ENCODE measurements at places on chromosomes 4 and X. TPM values are rescaled to one million over a fixed set of nuclear protein-coding genes. Genes with fewer than 3 reads are reported as not detected.

OCIAD2 gene
- 137 TPM for total RNA-seq

FHDC1 gene
- total RNA-seq, result 0.10 TPM

PASD1 gene
- not detected for total RNA-seq

DACH2 gene
- not detected for total RNA-seq

UGT2B17 gene
- total RNA-seq, result not detected

Measured in activated CD4-positive, alpha-beta T cell treated with anti-CD3 and anti-CD28 coated beads, Interleukin-2, amount 10 ng/mL, durations not matched to agents 7 days and 5 days (primary cell).